ENCODE measurements at places on chromosomes 7 and 10.

DNA sequence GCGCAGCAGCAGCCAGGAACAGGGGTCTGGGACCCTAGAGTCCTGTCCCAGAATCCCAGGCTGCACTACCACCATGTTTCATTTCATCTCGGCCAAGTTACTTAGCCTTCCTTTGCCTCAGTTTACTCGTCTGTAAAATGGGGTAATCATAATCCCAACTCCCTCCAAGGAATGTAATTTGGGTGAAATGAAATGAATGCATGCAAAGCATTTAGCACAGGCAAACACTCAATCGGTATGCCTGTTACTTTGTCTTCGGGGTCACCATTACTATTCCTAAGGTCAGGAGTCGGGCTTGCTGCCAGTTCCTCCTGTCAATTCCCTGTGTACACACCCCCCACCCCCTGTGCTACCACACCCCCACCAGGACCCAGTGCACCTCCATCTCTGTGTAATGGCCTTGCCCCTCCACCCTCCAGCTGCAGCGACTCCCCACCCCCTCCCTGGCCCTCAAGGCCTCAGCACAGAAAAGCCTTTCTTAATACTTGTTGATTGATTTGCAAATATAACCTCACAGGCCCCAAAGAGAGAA lies 1.7 kb downstream of the TNS3 start:
- H3K4me1 ChIP-seq = peaks cover 84% of the 10 kb centered on the region
- H3K4me3 ChIP-seq = peak overlapping the region; percentile 92
- H3K27me3 ChIP-seq = no peaks in the 10 kb centered on the region
- DNase-seq = no peak
- no peaks in the 10 kb centered on the region for H3K36me3 ChIP-seq

DNA sequence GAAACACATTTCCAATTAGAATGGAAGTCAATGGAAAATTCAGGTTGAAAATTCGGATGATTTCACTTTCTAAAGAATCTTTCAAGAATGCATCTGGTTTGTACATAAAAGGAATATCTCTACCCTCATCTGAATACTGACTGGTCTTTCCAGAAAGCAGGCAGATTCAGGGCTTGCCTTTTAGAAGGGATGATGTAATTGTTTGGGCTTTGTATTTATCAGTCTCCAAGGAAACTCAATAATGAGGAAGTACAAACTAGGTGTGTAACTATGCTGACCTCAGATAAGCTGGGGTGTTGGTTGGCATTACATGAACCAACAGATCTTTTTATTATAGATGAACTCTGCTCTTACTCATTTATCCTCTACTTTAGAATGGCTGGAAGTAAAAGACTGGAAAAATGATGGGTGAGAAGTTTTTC lies 24.1 kb downstream of the PDLIM1 start:
- no peaks in the 10 kb centered on the region for H3K27me3 ChIP-seq
- H3K27ac ChIP-seq = peak overlapping the region; percentile 89
- peaks cover 80% of the 10 kb centered on the region for H3K4me1 ChIP-seq
- no peak overlapping the region for H3K4me3 ChIP-seq

- H3K4me3 ChIP-seq = no peak overlapping the region
Measured at GRCh38 chr7:42221304-42221703, 15.7 kb downstream of the GLI3 start.

GRCh38 chr10:102113956-102114857 lies 6.0 kb downstream of the LDB1 start:
- H3K27ac ChIP-seq = peak overlapping the region; percentile 27
- H3K4me1 ChIP-seq = peaks cover 40% of the 10 kb centered on the region
- peak overlapping the region; percentile 75 for H3K4me3 ChIP-seq
- peaks cover 26% of the 10 kb centered on the region for H3K36me3 ChIP-seq

GRCh38 chr10:87750001-87750671 lies 67.9 kb downstream of the ATAD1 start:
- no peak overlapping the region for H3K4me3 ChIP-seq
- no peaks in the 10 kb centered on the region for H3K36me3 ChIP-seq
- no peak overlapping the region for H3K27ac ChIP-seq
- H3K27me3 ChIP-seq = no peaks in the 10 kb centered on the region
- DNase-seq = no peak

DNA sequence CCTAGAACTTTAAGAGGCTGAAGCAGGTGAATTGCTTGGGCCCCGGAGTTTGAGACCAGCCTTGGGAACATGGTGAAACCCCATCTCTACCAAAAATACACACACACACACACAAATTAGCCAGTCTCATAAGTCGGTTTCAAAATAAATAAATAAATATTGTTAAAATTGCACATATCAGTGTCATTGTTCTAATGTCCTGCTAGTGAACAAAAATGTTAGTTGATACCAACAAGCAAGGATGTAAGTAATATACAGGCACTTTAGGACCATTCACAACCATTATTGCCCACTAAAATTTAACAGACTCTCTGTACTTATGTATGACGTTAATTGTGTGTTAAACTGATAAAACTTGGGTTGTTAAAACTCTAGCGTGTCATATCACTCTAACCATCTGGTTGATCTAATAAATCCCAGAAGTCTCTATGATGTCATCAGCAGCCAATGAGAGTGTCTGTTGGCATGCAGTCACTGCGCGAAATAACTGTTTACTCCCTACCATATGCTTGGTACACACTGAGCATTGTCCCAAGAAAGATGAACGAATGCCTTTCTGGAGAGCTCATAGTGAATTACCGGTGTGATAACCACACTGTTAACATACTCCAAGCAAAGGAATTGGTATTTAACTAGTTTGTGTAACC lies 30.4 kb upstream of the OTUD1 start:
- no peaks in the 10 kb centered on the region for H3K36me3 ChIP-seq
- H3K27ac ChIP-seq = no peak overlapping the region
- H3K4me3 ChIP-seq = no peak overlapping the region
- no peaks in the 10 kb centered on the region for H3K4me1 ChIP-seq
- no peak for DNase-seq

- H3K36me3 ChIP-seq = no peaks in the 10 kb centered on the region
- no peaks in the 10 kb centered on the region for H3K4me1 ChIP-seq
- H3K27ac ChIP-seq = no peak overlapping the region
- DNase-seq = no peak
- H3K27me3 ChIP-seq = no peaks in the 10 kb centered on the region
Measured at GRCh38 chr7:76149847-76150691, 51.6 kb upstream of the SRRM3 start.

GRCh38 chr10:110392121-110392520 lies 87.4 kb upstream of the SMNDC1 start:
- no peaks in the 10 kb centered on the region for H3K4me1 ChIP-seq
- H3K36me3 ChIP-seq = no peaks in the 10 kb centered on the region
- no peak overlapping the region for H3K27ac ChIP-seq
- no peak for DNase-seq
- no peak overlapping the region for H3K4me3 ChIP-seq
- H3K27me3 ChIP-seq = no peaks in the 10 kb centered on the region

- peaks cover 55% of the 10 kb centered on the region for H3K4me1 ChIP-seq
- peak overlapping the region; percentile 35 for H3K4me3 ChIP-seq
- peak; percentile 32 for DNase-seq
- peak overlapping the region; percentile 67 for H3K27ac ChIP-seq
- no peaks in the 10 kb centered on the region for H3K27me3 ChIP-seq
- no peaks in the 10 kb centered on the region for H3K36me3 ChIP-seq
Measured at GRCh38 chr7:30470771-30471170, 7.8 kb downstream of the NOD1 start.

- DNase-seq = no peak
- no peaks in the 10 kb centered on the region for H3K27me3 ChIP-seq
- H3K27ac ChIP-seq = no peak overlapping the region
- peaks cover 6% of the 10 kb centered on the region for H3K4me1 ChIP-seq
- no peak overlapping the region for H3K4me3 ChIP-seq
- no peaks in the 10 kb centered on the region for H3K36me3 ChIP-seq
Measured at GRCh38 chr10:20105236-20105635, 289.0 kb downstream of the PLXDC2 start.

DNA sequence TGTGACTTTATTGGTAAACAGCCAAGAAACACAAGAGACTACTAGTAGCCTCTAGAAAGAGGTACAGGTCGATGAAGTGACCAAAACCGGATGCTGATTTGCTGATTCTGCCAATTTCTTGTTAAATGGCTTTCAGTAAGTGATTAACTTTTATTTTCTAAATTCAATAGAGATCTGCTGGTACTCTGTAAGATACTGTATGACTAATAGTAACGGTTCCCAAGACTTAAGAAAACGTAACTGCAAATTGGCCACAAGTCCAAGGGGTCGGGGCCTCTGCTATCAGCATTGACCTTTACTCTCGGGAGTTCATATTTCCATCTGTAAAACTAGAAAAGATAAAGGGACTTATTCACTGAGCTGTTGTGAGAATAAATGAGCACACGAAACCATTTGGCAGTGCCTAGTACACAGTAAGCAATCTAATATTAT lies 1.4 kb downstream of the FAM3C start:
- H3K27ac ChIP-seq = no peak overlapping the region
- no peak for DNase-seq
- H3K36me3 ChIP-seq = no peaks in the 10 kb centered on the region
- H3K4me1 ChIP-seq = peaks cover 9% of the 10 kb centered on the region

DNA sequence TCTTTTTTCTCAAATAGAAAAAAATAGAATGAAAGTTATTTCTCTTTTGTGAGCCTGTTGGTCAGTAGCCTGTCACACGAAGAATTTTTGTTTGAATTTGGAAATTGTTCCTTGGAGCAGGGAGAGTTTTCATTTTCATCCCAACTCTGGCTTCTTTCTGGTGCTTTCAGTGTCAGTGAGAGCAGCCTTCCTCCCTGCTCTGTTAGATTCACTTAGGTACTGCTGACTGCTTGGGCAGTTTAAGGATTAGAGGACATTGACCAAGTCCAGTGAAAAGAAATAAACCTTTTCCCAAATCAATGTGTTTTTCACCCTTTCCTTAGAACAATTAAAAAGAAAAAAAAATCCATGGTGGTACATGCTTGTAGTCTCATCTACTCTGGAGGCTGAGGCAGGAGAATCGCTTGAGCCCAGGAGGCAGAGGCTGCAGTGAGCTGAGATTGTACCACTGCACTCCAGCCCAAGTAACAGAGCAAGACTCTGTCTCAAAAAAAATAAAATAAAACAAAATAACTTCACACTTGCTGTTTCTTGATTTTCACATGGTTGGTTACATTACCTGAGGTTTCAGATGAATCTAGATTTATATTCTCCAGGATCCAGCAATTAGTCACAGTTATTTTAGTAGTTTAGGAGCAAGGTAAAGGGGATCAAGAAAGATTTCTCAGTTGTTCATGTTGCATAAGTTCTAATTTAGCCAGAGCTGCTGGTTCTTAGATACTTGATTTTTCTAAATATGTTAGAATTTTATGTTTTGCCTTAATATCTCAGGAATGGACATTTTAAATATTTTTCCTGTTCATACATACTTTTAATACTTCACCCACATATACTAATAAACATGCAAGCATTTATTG lies 63.1 kb downstream of the ZNRF2 start:
- no peak for DNase-seq
- peaks cover 64% of the 10 kb centered on the region for H3K4me1 ChIP-seq
- H3K4me3 ChIP-seq = no peak overlapping the region
- H3K36me3 ChIP-seq = no peaks in the 10 kb centered on the region

GRCh38 chr10:78164702-78165101 lies 131.0 kb downstream of the RPS24 start:
- no peaks in the 10 kb centered on the region for H3K4me1 ChIP-seq
- no peak for DNase-seq
- no peak overlapping the region for H3K4me3 ChIP-seq
- H3K27me3 ChIP-seq = no peaks in the 10 kb centered on the region
- H3K36me3 ChIP-seq = no peaks in the 10 kb centered on the region

GRCh38 chr7:128172963-128173362 lies 68.1 kb upstream of the LEP start:
- no peaks in the 10 kb centered on the region for H3K36me3 ChIP-seq
- DNase-seq = no peak
- H3K4me3 ChIP-seq = no peak overlapping the region
- H3K27me3 ChIP-seq = no peaks in the 10 kb centered on the region
- H3K4me1 ChIP-seq = no peaks in the 10 kb centered on the region

GRCh38 chr10:14658331-14659127 lies 116.2 kb downstream of the FAM107B start:
- peaks cover 13% of the 10 kb centered on the region for H3K4me1 ChIP-seq
- H3K27ac ChIP-seq = no peak overlapping the region
- H3K4me3 ChIP-seq = no peak overlapping the region
- no peaks in the 10 kb centered on the region for H3K27me3 ChIP-seq
- H3K36me3 ChIP-seq = no peaks in the 10 kb centered on the region

DNA sequence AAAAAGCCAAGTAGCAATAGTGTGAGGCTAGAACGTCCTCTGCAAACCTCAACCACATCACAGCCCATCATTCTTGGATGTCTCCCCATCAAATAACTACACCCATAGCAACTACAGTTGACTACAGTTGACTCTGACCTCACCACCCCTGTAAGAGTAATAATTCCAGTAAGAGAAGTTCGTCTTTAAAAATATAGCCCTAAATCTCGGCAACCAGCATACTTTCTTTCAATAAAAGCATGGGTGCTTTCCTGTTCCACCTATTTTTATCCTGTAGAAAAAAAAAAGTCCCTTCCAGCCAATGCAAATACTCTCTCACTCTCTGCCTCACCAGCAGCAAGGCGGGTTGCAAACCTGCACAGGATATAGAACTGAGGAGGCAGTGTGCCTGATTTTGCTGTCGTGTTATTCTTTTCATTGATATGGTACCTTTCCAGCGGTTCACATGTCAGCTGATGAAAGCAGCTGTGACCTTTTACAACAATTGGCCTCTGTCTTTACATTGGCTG lies 187.5 kb upstream of the NFE2L3 start:
- H3K27me3 ChIP-seq = no peaks in the 10 kb centered on the region
- no peak for DNase-seq
- no peaks in the 10 kb centered on the region for H3K36me3 ChIP-seq
- no peaks in the 10 kb centered on the region for H3K4me1 ChIP-seq
- no peak overlapping the region for H3K27ac ChIP-seq

GRCh38 chr7:40059057-40059456 lies 75.4 kb downstream of the MPLKIP start:
- H3K4me3 ChIP-seq = no peak overlapping the region
- H3K27ac ChIP-seq = no peak overlapping the region
- H3K36me3 ChIP-seq = peaks cover 12% of the 10 kb centered on the region
- no peaks in the 10 kb centered on the region for H3K27me3 ChIP-seq
- no peak for DNase-seq

GRCh38 chr7:69654381-69654780 lies 56.1 kb downstream of the AUTS2 start:
- no peaks in the 10 kb centered on the region for H3K36me3 ChIP-seq
- H3K4me1 ChIP-seq = peaks cover 8% of the 10 kb centered on the region
- H3K27ac ChIP-seq = no peak overlapping the region
- H3K27me3 ChIP-seq = no peaks in the 10 kb centered on the region

DNA sequence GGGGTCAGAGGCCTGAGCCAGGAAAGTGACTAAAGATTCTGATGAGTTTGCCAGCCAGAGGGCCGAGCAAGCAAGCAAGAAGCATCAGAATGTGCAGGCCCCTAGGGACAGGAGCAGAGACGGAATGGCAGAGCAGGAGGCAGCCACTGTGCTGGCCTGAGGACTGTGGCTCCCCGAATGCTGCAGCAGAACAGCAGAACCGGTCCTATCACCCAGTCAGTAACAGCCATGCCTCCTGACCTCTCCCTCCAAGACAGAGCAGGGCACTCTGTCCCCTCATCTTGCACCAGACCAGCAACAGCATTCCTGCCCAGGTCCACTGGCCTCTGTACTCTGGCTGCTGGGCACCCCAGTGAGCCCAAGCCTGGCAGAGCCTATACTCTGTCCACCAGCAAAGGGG lies 85.9 kb downstream of the ARHGAP22 start:
- H3K4me3 ChIP-seq = no peak overlapping the region
- no peak overlapping the region for H3K27ac ChIP-seq
- DNase-seq = no peak
- H3K4me1 ChIP-seq = peaks cover 4% of the 10 kb centered on the region
- H3K36me3 ChIP-seq = no peaks in the 10 kb centered on the region
- no peaks in the 10 kb centered on the region for H3K27me3 ChIP-seq

- H3K4me1 ChIP-seq = no peaks in the 10 kb centered on the region
- H3K27ac ChIP-seq = no peak overlapping the region
- H3K27me3 ChIP-seq = no peaks in the 10 kb centered on the region
- no peak overlapping the region for H3K4me3 ChIP-seq
- DNase-seq = no peak
Measured at GRCh38 chr7:149637911-149638565, 135.3 kb downstream of the ZNF467 start.
